Diencephalon (tissue), 1 donor: ENCODE measurements at places on chromosomes 11 and 22. TPM values are rescaled to one million over a fixed set of nuclear protein-coding genes. Genes with fewer than 3 reads are reported as not detected.

The RFPL3 gene
- not detected for total RNA-seq

The GDPD5 gene
- 37.6 TPM for total RNA-seq

The ABCC8 gene
- 15.7 TPM for total RNA-seq

The ALDH3B1 gene
- 0.92 TPM for total RNA-seq

The SMCO4 gene
- 8.1 TPM for total RNA-seq

The SLN gene
- not detected for total RNA-seq

The IRAG1 gene
- total RNA-seq, result 3.7 TPM

The MMP13 gene
- total RNA-seq, result not detected

The NAGA gene
- total RNA-seq, result 17.1 TPM
